GM18507 (cell line): ENCODE measurements at places on chromosomes 7 and 10.

DNA sequence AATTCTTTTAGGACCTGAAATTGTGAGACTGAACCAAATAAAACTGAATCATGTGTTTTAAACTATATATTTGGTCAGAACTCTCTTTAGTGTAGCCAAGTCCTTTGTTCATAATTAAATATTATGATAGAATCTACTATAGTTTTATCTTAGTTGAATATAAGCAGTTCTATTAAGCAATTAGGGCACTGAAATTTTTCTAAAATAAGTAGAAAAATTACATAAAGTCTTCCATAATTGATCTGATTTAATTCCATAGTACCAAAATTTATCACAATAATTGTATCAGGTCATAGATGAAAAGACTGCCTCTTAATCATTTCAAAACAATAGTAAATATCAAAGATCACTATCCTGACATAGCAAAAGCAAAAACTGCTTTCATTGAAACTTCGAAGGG lies 90.1 kb upstream of the BET1 start:
- no peak for DNase-seq

GRCh38 chr10:95588025-95588424 lies 26.9 kb upstream of the SORBS1 start:
- no peak for DNase-seq

DNA sequence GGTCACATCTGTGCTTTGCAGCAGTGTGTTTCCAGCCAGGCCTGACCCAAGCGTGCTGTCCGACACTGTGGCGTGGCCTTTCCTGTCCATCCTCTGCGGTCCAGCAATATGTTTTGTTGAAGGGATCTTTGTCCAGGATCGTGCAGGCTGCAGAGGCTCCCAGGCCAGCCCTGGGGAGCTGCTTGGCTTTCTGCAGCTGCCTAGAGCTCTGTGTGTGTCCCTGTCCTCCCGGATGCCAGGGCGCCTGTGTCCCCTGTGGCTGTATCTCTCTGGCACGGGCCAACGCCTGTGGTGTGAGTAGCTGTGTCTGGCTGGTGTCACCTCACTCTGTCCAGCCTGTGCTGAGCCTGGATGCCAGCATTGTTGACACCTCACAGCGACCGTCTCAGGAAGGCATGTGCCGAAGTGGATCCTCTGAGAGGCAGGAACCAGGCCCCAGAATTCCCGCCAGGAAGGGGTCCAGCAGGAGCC lies 94.5 kb downstream of the INPP5A start:
- DNase-seq: no peak

DNA sequence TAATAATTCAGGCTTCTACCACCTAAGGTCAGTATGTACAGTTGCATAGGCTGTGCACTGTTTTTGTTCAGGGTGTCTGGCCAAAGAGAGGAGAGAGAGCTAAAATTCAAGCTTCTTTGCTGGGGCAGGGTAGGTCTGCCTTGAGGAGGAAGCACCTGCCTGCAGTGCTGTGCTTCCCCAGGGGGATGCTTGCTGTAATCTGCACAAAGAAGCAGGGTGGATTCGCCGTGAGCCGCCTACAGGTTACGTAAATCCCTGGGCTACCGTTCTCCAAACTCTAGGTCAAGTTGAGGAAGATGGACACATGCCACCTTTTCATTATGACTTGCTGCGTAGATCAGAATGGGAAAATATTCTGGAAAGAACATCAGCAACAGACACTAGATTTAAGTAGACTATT lies 543.3 kb downstream of the TNS3 start:
- DNase-seq: no peak

DNA sequence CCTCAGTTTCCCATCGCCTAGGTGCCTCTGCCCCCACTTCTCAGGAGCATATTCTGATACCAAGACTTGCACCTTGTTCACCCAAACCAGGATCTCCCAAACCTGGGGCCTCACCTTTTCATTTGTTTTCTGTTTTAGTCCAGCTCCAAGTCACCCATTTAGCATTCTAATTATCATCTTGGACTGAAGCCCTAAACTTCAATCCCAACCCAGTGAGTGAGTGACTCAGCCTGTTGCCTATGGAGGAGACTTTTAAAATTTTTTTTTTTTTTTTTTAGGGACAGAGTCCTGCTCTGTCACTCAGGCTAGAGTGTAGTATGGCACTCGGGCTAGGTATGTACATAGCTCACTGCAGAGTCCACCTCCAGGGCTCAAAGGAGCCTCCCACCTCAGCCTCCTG lies 378.9 kb upstream of the AUTS2 start:
- no peak for DNase-seq

DNA sequence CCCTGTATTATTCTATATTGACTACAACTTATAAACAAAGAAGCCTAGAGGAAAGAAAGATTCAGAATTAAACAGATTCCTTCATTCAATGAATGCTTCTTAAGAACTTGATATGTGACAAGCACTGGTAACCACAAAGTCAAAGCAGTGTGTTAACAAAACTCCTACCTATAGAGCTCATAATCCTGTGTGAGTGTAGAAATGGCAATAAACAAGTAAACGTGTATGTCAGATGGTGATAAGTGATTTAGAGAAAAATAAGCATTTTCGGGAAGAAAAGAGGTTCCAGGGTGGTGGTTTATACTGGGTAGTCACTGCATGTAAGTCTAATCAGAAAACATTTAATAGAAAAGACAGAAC lies 141.3 kb downstream of the JMJD1C start:
- no peak for DNase-seq
